ENCODE measurements at places on chromosomes 2 and 18.

- DNase-seq: no peak
Observed at GRCh38 chr2:37376421-37377186, 32.2 kb downstream of the QPCT start.

GRCh38 chr18:7879717-7880116, 312.6 kb downstream of the PTPRM start:
- no peak for DNase-seq

- DNase-seq: no peak
Observed at GRCh38 chr2:30927465-30928075, 120.3 kb upstream of the CAPN13 start.

DNA sequence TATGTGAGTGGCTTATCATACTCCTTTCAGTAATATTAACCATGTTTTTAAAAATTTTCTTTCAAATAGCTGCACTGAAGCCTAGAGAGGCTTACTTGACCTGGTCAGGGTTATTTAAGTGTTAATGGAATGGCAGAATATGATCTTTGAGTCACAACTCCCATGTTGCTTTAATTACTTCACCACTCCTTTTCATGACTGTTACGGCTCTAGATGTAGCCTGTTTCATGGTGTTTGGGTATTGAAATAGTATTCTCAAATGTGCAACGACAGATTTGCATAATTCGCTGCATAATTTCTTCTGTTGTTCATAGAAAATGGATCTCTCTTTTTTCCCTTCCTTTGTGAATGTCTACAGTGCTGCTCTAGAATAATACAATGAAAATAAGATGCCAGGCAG, 51.6 kb upstream of the PLA2R1 start:
- no peak for DNase-seq

- no peak for DNase-seq
Observed at GRCh38 chr2:240926516-240927389, 20.6 kb downstream of the CROCC2 start.

GRCh38 chr18:61502472-61502871, 169.2 kb downstream of the CDH20 start:
- DNase-seq: peak; percentile 62

- DNase-seq: no peak
Observed at GRCh38 chr2:39607538-39608262, 58.0 kb upstream of the TMEM178A start.

DNA sequence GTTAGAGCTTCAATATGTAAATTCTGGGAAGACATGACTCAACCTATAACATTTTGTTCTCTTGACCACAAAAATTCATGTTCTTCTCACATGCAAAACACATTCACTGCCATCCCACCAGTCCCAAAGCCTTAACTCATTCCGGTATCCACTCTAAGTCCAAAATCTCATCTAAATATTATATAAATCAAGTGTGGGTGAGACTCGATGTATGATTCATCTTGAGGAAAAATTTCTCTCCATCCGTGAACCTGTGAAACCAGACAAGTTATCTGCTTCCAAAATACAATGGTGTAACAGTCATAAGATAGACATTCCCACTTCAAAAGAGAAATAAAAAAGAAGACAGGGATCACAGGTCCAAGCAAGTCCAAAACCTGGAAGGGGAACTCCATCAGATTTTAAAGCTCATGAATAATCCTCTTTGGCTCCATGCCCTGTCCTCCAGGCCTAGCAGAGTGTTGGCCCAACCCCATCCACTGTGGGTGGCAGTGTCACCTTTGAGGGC, 101.3 kb downstream of the RAD51AP2 start:
- no peak for DNase-seq

GRCh38 chr18:70454704-70455322, 166.0 kb downstream of the SOCS6 start:
- peak; percentile 70 for DNase-seq

- DNase-seq: no peak
Observed at GRCh38 chr2:149470046-149470445, 117.5 kb downstream of the MMADHC start.

DNA sequence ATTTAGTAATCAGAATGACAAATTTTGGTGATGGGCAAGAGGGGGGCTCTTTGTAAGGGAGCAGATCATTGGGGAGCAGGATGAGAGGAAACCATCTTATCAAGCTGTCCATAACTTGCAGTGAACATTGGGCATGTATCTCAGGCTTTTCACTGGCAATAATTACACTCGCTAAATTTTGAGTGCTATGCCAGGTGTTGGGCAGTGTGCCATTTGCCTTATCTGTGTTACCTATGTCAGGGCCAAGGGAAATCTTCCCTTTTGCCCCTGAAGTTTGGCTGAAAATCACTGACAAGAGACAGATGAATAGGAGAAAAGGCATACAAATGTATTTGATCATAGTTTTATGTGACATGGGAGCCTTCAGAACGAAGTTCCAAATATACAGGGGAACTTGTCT, 39.0 kb downstream of the NOSTRIN start:
- DNase-seq: peak; percentile 35

GRCh38 chr2:126877861-126878565, 20.7 kb upstream of the TEX51 start:
- no peak for DNase-seq

- no peak for DNase-seq
Observed at GRCh38 chr2:149466635-149467034, 120.9 kb downstream of the MMADHC start.

- no peak for DNase-seq
Observed at GRCh38 chr2:48749291-48750127, 6.0 kb downstream of the LHCGR start.

DNA sequence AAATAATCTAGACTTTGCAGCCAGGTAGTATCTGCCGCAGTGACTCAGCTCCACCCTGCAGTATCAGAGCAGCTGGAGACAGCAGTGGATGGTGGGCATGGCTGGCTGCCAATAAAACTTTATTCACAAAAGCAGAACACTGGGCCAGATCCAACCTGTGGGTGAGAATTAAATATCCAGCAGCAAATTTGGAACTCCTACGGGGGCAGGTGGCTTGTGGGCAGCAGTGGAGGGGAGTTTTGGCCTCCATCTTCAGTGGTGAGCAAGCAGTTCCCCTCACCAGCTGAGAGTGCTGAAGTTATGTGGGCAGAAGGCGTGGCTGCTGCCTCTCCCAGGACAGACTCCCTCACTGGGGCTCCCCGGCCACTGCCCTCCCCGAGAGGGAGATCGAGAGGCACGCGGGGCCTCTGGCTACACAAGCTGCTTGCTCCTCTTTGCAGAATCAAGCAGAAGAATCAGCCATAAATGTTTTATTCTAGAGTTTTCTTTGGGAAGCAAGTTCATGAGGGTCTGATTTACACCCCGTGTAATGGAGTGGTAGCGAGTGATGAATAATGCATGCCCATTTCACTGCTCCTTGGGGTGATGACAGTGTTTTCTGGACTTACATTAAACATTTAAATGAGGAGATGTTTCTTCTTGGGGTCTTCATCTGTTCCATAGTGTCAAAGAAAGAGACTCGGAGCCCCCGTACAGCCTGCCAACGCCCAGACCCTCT, 204.3 kb downstream of the SEPTIN10 start:
- DNase-seq: peak; percentile 34

GRCh38 chr2:41847744-41848441, 199.9 kb upstream of the PKDCC start:
- no peak for DNase-seq

DNA sequence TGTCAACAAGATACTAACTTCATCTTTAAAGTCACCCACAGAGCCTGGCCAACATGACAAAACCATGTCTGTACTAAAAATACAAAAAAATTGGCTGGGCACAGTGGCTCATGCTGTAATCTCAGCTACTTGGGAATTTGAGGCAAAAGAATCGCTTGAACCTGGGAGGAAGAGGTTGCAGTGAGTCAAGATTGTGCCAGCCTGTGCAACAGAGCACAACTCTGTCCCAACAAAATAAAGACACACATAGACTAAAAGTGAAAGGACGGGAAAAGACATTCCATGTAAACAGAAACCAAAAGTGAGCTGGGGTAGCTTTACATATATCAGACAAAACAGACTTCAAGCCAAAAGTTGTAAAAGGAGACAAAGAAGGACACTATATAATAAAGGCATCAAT, 34.8 kb downstream of the USP34 start:
- DNase-seq: no peak

GRCh38 chr18:57219964-57220363, 73.1 kb downstream of the BOD1L2 start:
- no peak for DNase-seq

- no peak for DNase-seq
Observed at GRCh38 chr18:6811816-6812215, 82.3 kb downstream of the ARHGAP28 start.

DNA sequence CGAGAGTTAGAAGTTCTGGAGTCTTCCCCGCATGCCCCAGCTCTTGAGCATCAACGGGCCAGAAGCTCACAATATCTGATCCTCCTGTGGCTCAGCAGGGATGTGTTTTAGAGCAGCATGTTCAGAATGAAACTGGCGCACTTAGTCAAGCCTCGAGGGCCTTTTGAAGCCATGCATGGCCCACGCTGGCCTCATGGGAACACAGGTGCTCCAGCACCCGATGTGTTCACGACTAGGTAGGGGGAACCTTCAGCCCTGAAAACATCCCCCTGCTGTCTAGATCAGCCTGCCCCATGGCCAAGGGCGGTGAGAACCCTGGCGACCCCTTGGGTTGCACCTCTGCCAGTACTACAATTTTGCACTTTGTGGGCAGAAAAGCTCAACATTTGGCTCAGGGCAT, 32.8 kb downstream of the MSH6 start:
- peak; percentile 16 for DNase-seq

- peak; percentile 87 for DNase-seq
Observed at GRCh38 chr2:28621172-28622100, 125.6 kb downstream of the PLB1 start.

- peak; percentile 46 for DNase-seq
Observed at GRCh38 chr18:75207310-75208154, 1.4 kb downstream of the PTGR3 start.

DNA sequence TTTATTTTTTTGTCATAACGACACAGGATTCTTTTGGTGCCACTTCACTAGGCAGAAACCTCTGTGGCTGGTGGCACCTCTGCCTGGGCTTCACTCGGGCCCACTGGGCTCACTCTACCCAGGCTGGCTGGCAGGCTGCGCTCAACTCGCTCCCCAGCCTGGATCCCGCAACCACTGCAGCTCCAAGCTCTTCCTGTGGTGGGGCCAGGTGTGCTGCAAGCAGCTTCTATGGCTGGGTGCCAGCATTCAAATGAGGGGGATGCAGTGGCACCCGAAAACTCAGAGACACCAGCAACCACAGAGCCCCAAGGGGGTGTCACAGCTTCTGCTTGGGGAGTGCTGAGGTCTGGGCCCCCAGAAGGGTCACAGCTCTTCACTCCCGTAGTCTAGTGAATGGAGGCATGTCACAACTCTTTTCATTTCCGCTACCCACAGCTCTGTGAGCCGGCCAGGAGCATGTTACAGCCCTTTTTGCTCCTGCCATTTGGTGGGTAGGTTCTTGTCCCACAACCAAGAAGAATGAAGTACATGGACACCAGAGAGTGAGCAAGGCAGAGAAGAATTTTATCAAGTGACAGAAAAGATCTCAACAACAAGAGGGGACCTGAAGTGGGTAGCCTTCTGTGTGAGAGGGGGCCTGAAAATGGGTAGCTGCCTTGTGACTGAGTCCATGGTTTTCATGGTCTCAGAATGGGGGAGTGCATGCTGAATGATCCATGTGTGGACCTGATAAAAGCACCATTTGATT, 170.1 kb downstream of the UBR3 start:
- DNase-seq: no peak

DNA sequence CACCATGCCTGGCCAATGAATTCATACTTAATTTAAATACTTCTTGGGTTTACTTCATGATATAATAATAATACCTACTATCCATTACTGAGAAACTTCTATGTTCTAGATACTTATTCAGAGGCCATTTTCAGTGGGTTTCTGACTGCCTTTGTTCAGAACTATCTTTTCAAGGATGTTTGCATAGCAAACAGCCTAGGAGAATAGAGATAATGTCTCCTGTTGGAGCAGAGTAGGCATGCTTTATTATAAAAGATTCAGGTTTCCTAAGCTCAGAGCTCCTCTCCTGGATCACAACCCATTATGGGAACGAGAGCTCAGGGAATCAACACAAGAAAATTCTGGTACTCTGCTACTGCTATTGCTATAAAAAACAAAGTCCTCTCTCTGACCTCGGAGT, 11.1 kb downstream of the FASTKD1 start:
- peak; percentile 4 for DNase-seq

- DNase-seq: no peak
Observed at GRCh38 chr2:69833752-69834151, 4.3 kb downstream of the GMCL1 start.

- DNase-seq: no peak
Observed at GRCh38 chr2:1721706-1722646, 22.3 kb downstream of the PXDN start.

DNA sequence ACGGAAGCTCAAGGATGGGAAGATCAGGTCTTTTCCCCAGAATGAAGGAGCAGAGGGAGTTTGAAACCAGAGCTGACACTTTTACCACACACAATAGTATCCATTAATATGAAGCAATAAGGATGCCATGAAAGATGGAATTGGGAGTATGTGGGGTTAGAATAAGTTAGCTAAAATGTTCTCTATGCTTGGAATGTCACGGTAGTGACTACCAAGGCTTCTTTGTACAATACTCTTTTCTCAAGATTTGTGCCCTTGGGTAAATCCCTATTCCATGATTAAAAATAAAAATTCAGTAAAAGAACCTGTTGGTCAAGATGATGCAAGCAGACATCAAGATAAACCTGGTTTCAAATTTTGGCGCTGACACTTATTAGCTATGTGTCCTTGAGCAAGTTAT, 75.0 kb downstream of the NRXN1 start:
- no peak for DNase-seq

DNA sequence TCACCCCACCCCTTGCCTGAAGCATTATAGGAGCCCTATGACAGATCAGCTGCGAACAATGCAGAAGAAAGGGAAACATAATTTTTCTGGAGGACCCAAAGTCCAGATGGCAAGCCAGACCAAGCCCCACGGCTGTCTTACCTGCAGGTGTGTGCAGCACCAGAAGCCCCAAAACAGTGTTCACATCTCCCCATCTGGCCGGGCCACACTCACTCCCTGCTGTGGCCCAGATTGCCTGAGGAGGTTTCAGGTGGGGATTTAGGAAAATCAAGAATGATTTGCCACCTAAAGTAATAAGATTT, 11.7 kb upstream of the STK17B start:
- DNase-seq: no peak

DNA sequence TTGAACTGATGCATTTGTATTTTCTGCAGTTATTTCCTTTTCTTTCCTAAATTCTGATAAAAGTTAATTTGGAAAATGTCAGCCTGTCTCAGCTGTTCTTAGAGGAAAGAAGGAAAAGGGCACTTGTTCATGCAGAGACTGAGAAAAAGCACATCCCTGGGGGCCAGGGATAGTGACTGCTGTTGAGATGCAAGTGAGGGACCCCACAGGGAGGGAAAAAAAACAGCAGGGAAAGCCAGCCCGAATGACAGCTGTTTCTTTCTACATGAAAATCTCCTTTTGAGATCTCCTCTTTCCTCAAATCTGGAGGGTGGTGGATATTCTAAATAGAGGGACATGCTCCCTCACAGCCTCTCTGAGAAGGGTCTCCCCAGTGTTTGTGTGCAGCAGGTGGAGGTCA, 14.0 kb upstream of the MTA3 start:
- no peak for DNase-seq

DNA sequence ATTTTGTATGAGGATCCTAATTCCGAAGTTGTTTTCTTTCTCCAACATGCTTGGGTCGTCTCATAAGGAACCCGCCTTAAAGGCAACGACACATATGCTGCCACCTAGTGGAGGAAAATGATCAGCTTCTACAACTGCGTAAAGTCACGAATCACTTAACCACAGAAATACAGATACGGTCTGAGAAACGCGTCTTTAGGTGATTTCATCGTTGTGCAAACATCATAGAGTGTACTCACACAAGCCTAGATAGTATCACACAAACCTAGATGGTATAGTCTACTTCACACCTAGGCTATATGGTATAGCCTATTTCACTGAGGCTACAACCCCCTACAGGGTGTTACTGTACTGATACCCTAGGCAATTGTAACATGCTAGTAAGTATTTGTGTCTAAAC, 13.1 kb downstream of the GNLY start:
- peak; percentile 74 for DNase-seq
